ENCODE measurements at places on chromosomes 6 and 20.

DNA sequence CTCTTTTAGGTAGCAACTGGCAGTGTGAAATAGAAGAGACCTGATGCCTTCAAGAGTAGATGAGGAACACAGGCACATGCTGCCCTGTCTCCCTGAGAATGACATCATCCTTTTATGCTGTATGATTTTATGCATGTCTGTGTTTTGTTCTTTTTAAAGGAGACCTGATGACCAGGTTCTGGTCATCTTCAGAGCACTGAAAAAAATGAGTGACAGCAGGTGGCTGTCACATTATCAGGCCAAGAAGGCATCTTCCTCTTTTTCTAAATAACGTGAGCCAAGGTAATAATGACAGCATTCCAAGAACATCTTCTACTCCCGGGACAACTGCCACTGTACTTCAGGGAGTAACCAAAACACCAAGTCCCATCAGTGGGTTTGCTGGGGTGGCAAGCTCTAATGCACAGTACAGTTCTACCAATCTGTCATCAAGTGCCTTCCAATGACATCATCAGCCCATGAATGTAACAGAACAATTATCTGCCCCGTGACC is 28.9 kb downstream of the CNKSR3 start:
- DNase-seq: no peak

GRCh38 chr20:33177866-33178265 is 9.9 kb downstream of the BPIFA2 start:
- no peak for DNase-seq

GRCh38 chr6:157163434-157164159 is 159.7 kb downstream of the TMEM242 start:
- no peak for DNase-seq

DNA sequence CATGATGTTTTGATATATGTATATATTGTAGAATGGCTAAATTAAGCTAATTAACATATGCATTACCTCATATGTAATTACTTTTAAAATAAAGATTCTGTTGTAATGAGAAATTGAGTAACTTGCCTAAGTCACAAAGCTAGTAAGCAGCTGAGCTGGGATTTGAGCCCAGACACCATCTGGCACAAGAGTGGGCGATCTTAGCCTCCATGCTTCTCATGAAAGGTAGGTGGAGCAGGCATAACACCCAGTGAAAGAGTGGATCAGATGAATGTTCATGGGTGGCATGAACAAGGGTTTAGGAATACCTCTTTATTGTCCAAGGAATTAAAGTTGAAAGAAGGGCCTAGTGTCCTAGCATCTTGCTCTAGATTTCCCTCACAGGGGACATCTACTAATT is 365.4 kb downstream of the TFAP2B start:
- DNase-seq: no peak

- no peak for DNase-seq
These were observed 66.7 kb upstream of the NFATC2 start for GRCh38 chr20:51609251-51609650.

DNA sequence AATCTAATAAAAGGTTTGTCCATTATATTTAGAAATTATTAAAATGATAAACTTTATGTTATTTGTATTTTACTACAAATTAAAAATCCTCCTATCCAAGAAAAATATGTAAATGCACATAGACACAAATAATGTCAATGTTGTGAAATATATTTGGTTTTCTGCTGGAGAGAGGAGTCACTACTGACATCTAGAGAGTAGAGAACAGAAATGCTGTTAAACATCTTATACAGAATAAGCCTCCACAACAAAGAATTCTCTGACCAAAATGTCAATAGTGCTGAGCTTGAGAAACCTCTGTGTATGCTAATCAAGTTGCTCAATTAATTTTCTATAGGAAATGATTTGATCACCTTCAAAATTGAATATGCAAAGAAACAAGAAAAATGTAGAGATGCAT is 12.4 kb downstream of the HTR1B start:
- DNase-seq: no peak

- no peak for DNase-seq
These were observed 167.1 kb downstream of the INSM1 start for GRCh38 chr20:20535051-20535450.

GRCh38 chr6:158172001-158172400 is 3.9 kb downstream of the GTF2H5 start:
- DNase-seq: no peak

DNA sequence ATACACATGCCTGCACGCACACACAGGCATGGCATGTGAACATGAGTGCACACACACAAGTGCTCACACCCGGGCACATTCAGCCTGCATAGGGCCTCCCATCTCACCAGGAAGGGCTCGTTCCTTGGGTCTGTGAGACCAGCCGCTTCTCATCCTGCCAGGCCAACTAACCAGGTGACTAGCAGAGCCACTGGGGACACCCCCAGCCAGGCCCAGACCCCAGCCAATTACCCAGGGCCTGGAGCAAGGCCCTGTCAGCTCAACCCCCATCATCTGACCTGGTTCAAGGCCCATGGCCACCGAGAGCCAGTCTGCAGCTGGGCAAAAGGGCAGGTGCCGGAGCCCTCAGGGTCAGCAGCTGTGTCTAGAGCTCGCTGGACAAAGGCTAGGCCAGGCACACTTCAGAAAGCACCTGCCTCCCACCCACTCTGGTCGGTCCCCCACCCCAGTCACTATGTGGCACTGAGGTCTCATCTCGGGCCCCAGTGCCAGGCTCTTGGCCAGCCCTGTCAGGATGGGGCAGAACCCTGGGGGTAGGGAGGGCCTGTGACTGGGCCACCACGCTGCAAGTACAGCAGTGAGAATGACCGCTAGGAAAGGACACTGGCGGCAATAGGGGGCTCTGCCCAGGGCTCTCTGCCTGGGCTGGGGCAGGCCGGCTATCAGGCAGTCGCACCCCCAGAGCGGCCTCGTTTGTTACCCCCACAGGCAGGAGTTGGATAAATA is 26.8 kb upstream of the MRGBP start:
- DNase-seq: no peak

- no peak for DNase-seq
These were observed 45.1 kb downstream of the SRC start for GRCh38 chr20:37390891-37391525.

- no peak for DNase-seq
These were observed 261.6 kb downstream of the GRIK2 start for GRCh38 chr6:101655109-101655508.

DNA sequence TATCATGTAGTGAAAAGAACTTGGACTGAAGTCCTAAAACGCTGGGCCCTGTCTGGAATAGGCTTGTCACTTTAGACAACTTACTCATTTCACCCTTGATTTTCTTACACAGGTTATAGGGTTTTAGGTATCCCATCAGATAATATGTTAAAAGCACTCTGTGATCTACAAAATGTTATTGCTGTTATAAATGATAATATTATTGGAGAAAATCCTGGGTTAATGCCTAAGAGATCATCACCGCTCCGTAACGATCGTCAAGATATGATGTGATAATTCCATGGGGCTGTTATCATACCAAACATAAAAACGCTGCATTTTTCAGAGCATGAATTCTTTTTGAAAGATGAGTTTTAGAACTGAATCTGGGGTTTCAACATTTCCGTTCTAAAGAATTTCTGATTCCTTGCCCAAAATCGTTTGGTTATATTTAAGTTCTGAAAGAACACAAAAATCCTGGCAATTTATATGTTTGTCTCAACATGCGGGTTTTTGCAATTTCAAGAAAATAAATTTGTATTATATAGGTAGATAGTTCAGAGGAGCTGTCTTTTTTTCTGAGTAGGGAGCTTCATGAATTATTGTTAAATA is 154.8 kb downstream of the FOXC1 start:
- DNase-seq: no peak

GRCh38 chr20:32028647-32029372 is 18.6 kb downstream of the CCM2L start:
- DNase-seq: no peak

- DNase-seq: no peak
These were observed 1.4 kb downstream of the TUBB2B start for GRCh38 chr6:3226042-3226441.

DNA sequence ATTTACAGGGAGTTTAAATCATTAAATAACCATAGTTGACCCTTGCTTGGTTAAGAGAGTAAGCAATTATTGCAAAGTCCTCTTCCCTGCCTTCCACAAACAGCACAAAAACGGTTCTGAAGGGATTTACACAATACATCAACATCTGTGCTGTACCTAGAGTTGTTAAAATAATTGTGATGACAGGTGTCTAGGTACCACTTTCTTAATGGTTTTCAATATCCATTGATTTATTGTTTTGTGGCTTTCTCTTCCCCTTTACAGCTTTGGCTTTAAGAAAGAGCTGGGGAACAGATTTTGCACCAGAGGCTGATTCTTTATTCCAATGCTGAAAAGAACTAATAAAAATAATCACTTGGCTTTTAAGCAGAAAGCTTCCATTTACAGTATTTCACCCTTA is 598 bp upstream of the SOX4 start:
- DNase-seq: no peak

DNA sequence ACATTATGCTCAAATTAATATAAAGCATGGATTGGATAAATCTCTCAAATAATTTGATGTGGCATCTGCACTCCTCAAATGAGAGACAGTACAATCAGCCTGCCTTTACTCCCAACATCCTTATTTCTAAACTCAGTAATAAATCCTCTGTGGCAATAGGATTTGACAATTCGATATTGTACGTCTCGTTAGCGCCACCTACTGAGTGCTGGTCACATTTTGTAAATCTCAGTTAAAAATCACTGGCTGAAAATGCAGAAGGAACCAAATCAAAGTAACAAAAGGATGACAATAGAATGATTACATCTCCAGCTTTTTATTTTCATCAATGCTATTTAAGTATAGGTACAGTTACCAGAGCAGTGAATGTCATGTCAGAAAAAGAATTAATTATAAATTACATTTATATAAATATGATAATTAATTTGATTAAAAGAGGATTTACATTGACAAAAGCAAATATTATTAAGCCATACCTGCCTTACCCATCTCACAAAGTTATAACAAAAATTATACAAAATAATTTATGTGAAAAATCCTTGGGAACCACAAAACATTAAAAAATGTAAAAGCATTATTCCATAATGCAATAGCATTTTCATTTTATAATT is 20.2 kb upstream of the GJE1 start:
- peak; percentile 27 for DNase-seq

GRCh38 chr20:37114012-37114411 is 18.2 kb upstream of the RBL1 start:
- DNase-seq: no peak

GRCh38 chr6:110296241-110297025 is 61.7 kb downstream of the METTL24 start:
- no peak for DNase-seq

Measured in activated T-helper 1 cell treated with anti-CD3 and anti-CD28 coated beads, Interleukin-2, amount 50 U/mL, for 16 hours (primary cell).